ENCODE measurements at places on chromosomes 2 and 18.

DNA sequence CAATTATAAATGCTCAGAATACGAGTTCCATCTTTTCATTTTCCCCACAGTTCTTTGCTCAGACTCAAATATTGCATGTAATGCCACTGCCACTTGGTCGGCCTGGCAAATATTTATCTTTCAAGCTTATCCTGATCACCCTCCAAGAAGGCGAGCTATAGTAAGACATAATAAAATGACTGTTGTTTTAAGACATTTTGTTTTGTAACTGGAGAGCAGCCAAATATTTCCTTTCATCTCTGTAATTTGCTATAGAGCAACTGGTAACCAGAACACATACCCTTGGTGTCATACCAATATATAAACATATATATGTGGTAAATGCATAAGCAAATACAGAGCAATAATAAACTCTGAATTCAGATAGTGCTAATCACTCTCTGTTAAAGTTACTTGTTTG, 7.3 kb upstream of the ATL2 start:
- DNase-seq = no peak

DNA sequence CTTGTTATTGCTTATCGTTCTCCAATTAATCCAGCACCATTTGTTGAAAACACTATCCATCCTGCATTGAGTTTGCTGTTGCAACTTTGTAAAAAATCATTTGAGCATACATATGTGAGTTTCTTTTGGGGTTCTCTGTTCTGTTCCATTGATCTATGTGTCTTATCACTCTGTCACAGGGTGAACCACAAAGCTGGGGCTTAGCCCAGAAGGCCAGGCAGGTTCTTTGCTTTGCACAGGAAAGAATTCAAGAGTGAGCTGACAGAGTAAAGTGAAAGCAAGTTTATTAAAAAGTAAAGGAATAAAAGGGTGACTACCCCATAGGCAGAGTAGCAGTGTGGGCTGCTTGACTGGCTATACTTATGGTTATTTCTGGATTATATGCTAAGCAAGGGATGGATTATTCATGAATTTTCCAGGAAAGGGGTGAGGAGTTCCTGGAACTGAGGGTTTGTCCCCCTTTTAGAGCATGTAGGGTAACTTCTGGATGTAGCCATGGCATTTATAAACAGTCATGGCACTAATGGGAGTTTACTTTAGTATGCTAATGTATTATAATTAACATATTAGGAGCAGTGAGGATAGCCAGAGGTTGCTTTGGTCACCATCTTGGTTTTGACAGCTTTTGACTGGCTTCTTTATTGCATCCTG, 46.8 kb downstream of the RNF138 start:
- DNase-seq = no peak

- DNase-seq = no peak
These were observed 57.2 kb upstream of the TACR1 start for GRCh38 chr2:75256485-75256884.

DNA sequence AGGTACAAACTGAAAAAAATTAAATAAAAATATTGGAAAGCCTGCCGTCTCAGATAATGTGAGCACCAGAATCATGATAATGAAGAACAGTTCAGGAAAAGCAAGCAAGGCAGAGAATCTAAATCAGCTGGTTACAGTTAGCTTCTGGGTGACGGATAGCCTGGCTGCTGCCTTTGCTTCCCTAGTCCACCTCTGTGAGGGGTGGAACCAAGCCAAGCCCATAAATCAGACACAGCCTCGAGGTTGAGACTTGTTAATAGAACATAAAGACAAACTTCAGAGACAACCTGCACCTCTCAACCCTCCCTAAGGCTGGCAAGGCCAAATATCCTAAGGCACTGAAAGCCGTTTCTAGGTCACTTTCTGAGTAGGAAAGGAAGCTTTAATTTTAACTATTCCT, 334.7 kb upstream of the SLC39A10 start:
- DNase-seq = no peak

GRCh38 chr2:49687918-49688317, 533.6 kb upstream of the FSHR start:
- no peak for DNase-seq

GRCh38 chr2:58598171-58598570, 357.0 kb upstream of the FANCL start:
- no peak for DNase-seq

- no peak for DNase-seq
These were observed 386.9 kb downstream of the FIGN start for GRCh38 chr2:163348857-163349380.

DNA sequence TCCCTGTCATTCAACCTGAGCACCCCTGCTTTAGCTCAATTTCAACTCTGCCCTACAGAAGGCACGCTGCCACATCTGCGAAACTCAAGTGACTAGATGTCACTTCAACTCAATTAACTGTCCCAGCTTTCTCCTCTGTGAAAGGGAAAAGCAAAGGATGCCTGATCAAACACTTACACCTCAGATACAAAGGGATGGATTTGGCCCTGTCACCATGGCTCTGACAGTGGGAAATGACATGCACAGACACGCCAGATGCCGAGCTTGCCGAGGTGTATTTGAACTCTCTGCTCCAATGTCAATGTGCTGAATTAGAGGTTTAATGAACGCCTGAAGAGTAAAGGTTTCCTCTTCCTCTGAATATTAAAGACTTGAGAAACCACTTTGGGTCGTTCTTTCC, 481.1 kb downstream of the CBLN2 start:
- DNase-seq = no peak

DNA sequence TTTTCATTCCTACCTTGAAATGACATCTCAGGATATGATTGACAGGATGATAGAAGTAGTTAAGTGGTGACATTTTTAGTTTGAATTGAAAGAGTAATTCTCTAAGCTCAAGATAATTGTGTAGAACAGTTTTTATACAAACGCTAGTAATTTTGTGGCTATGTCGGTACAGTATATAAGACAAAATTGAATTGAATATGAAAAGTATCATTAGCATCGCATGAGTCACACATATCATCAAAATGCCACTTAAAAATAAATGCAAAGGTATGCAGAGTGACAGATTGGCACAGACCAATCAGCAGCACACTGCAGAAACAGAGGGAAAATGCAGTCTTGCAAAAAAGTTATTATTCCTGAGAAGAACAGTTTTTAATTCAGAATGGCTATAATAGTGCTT, 608.2 kb upstream of the NETO1 start:
- no peak for DNase-seq

DNA sequence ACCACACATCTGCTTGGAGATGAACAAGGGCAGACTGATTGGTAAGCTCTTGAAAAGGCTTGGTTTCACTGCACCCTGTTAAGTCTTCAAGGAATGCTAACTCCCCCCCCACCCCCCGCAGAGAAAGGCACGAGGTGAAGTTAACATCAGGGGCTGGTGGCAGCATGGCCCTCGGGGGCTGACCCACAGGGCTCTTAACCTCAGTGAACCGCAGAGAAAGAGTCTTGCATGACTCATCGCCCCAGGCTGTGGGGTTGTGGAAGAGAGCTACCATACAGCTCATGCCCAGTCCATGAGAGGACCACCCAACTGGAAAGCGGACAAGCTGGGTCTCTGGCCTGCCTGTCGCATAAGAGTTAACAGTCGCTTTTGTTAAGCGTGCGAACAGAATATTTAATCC, 10.6 kb upstream of the CEP68 start:
- no peak for DNase-seq

GRCh38 chr2:237630216-237631000, 3.0 kb downstream of the LRRFIP1 start:
- no peak for DNase-seq

DNA sequence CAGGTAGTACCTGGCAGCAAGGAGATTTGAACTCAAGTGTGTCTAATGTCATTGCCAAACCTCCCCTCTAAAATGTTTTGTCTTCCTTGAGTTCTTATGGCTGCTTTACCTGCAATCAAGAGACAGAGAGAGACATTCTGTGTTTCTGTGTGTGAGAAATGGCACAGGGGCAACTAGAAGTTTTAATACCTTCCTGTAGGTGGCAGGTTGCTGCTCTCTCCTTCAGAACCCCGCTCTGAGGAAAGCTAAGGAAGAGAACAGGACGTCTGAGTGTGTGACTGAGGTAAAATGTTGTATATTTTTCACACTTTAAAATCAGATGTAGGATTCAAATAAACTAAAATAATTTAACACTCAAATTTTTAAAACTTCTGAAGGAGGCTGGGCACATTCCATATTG, 19.2 kb downstream of the DTNA start:
- DNase-seq = no peak

DNA sequence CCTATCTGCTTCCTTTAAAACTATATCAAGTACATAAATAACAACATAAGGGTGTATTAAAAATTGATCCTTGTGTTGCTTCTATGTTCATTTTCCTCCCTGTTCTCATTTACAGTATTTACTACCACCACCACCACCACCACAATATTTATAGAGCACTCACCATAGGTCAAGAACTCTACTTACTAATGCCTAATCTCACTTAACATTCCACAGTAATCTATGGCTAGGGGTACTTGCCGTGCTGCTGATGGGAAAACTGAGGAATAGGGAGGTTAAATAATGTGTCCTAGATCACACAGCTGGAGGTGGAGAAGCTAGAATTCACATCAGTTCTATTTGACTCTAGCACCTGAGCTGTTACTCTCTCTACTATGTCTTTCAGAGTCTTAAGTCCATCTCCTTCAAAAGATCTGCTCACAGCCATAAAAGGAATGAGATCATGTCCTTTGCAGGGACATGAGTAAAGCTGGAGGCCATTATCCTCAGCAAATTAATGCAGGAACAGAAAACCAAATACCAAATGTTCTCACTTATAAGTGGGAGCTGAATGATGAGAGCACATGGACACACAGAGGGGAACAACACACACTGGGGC, 54.1 kb upstream of the ZNF385B start:
- DNase-seq = no peak

DNA sequence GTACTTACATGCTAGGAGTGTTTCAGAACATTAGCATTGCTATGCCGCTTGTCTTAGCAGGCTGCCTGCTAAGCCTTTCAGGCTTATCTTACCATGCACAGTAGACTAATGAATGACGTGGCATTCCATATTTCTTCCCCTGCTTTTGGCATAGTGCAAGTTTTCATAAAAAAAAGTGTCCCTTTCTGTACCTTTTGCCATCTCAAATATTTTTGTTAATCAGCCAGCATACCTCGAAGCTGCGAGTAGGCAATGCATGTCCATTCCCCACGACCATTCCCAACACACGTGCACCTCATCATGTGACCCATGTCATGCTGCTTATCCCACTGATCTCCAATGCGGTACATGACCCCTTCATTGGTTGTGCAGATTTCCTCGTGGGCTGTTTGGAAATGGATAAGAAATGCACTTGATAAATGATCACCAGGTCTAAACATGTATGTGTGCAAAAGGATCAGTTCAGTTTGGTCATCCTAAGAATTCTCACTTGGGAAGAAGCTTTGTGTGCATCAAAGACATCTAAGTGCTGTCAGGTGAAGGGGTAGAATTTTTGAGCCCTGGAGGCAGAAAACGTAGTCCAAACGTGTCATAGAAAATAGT, 13.9 kb downstream of the FN1 start:
- DNase-seq = no peak

DNA sequence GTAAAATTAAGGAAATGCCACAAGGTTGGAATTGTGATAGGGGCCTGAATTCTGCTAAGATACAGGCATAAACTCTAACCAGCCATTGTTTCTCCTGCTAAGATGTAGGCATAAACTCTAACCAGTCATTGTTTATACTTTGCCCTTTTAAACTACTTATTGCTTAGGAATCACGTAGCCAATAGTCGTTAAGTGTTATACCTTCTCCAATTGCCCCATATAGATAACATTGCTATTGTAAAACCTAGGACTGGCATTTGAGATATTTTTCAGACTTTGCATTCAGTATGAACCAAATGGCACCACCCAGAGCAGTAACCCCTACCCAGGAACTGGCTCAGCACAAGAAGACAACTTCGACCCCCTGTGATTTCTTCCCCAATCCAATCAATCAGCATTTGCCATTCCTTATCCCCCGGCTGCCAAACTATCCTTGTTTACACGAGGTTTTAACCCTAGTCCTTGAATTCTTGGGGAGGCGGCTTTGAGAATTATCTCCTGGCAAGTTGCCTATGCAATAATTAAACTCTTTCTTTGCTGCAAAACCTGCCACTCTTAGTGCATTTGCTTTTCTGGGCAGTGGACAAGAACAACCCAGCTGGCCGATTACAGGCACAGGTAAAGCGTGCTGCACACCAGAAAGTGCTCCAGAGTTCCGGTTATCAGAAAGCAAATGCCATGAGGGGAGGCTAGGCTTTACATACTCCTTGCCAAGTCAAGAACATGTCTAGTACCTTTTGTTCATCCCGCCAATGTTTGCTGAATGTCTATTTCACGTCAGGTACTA, 167.6 kb downstream of the LAMA1 start:
- no peak for DNase-seq

- DNase-seq = no peak
These were observed 130.6 kb downstream of the ATP9B start for GRCh38 chr18:79199691-79200374.

- DNase-seq = no peak
These were observed 779 bp upstream of the LYPD6 start for GRCh38 chr2:149329489-149330126.

DNA sequence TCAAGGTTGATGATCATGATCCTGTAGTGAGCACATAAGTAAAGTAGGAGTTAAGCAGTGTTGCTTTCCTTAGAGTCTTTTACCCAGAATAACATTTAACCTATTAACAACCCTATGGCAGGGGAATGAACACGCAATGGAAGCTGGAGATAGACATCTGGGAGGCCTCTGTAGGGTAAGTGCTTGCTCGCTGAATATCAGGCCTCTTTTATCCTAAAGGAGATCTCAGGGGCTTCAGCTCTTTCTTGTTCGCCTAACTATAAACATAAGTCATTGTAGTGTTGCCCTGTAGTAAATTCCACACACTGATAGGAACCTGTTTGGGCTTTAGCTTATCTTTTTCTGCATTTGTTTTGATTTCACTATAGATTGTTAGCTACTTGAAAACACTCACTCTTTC, 174.4 kb upstream of the TCF4 start:
- no peak for DNase-seq

DNA sequence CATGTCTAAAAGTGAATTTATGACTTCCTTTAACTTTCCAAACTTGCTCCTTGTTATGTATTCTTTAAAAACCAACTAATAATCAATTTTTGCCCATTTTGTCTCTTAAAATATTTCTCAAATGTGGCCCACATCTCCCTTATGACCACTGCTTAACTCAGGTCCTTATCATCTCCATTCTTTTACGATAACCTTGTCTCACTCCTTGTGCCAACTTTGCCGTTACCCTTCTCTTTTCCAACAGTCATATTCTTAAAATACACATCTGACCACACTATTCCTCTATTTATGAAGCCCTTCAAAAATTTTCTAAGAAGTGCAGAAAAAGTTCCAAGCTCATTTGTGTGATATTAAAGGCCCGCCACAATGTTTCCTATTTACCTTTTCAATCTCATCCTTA, 47.8 kb downstream of the PPP1R1C start:
- no peak for DNase-seq

- DNase-seq = no peak
These were observed 194.1 kb downstream of the PRKCE start for GRCh38 chr2:45845566-45845965.

Data from nucleus accumbens (tissue), 56 donors.